Central memory CD8-positive, alpha-beta T cell (primary cell): ENCODE measurements at places on chromosomes 16 and 17.

DNA sequence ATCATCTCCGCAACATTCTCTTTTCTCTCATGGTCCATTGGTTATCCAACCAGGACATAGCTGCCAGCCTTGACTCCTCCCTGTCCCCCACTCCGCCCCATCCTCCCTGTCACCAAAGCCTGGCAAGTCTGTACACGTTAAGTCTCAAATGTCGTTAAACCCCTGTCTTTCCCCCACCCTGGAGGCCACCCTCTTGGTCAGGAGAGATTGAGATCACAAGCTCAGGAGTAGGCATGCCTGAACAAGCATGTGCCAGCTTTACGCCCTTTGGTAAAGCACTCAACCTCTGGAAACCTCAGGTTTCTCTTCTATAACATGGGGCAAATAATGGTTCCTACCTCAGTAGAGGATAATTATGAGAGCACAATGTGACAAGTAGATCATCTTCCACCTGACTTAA is 38.1 kb upstream of the CCL1 start:
- DNase-seq = no peak

- DNase-seq = no peak
These were observed 14.7 kb downstream of the CYBC1 start for GRCh38 chr17:82435601-82436583.

GRCh38 chr16:27890866-27891265 is 172.6 kb downstream of the GSG1L start:
- no peak for DNase-seq

DNA sequence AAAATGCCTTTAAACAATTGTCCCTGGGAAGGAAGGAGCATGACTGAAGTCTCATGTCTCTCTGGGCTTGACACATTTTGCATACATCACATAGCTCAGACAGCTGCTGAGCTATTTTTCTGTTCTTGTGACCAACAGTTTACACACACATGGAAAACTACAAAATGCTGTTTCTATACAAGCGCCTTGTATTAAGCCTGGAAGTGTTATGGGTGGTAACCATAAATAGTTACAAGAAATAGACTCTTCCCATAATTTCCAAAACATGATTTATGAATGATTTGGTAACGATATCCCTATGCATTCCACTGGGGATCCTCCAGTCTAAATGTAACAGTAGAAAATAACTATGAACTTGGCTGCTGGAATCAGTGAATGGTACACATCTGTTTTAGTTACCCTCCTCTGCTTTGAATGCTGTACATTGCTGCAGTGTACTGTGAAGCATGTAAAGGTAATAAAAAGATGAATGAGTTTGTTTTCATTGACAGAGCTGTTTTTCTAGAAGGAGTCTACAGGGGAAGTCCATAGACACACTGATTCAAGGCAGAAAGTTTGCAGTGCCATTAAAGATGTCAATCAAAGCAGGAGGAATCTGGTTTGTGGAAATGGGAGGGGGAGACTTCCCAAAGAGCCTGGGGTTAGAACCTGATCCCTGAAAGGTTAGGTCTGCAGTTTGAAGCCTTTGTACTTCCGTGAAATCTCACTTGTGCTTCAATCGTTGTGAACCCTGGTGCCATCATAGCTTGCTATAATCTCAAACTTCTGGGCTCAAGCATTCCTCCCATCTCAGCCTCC is 5.0 kb downstream of the ACSF2 start:
- DNase-seq = no peak

DNA sequence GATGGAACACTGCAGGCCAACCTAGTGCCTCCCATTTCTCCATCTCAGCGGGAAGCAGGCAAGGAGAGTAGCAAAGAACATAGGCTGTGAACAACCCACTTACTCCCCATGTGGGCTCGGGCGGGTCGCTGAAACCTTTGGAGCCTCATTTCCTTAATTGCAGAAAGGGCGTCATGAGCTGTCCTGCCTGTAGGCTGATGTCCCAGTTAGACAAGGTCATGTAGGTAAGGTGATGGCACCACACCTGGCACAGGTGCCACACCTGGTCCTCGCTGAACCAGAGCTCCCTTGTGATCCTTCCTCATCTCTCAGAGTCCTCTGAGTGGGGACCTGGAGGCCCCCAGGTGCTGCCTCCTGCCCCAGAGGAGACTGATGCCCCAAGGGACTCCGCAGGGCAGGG is 22.9 kb downstream of the ABCC3 start:
- no peak for DNase-seq

- peak; percentile 47 for DNase-seq
These were observed 10.5 kb downstream of the DOK4 start for GRCh38 chr16:57475711-57476339.

- no peak for DNase-seq
These were observed 196.9 kb downstream of the SPECC1 start for GRCh38 chr17:20206068-20206467.

DNA sequence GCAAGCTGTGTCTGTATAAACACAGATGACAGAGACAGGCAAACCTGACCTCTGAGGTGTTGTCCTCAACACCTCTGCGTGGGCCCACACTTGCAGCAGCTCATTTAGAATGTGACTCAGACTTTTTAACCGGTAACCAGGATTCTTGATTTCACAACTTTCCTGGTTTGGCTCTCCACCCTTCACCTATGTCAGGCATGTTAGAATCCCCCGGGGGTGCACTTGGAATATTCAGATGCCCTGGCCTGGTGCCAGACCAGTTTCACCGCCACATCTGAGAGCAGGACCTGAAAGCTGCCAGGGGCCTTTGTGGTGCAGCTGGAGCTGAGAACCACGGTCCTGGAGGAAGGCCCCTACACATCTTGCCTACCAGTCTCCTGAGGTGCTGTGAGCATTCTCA is 4.8 kb downstream of the DHODH start:
- DNase-seq = no peak

DNA sequence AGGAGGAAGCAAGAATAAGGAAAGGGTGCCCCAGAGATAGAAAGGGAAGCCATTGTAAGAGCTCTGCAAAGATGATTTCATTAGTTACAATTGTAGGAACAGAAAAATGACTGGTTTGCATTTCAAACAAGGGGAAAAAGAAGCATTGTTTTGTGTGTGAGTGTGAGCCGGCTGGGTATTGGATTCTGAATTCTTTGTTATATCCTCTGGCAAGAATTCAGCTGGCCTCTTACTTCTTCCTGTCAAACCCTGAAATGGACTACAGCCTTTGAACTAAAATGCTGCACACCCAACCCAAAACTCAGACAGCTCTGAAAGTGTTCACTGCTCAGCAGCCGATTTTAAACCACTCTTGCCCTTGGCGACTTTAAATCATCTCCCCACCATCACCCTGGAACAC is 461.3 kb downstream of the PMP22 start:
- DNase-seq = no peak

GRCh38 chr17:20094777-20095176 is 85.6 kb downstream of the SPECC1 start:
- no peak for DNase-seq
